ENCODE measurements at places on chromosomes 12 and 14. TPM values are rescaled to one million over a fixed set of nuclear protein-coding genes. Genes with fewer than 3 reads are reported as not detected.

Gene NACA
- total RNA-seq, result 599 TPM

Gene VRTN
- total RNA-seq, result 0.32 TPM

GRCh38 chr14:69838881-69839416 lies 40.3 kb upstream of the SMOC1 start:
- no peak for DNase-seq

DNA sequence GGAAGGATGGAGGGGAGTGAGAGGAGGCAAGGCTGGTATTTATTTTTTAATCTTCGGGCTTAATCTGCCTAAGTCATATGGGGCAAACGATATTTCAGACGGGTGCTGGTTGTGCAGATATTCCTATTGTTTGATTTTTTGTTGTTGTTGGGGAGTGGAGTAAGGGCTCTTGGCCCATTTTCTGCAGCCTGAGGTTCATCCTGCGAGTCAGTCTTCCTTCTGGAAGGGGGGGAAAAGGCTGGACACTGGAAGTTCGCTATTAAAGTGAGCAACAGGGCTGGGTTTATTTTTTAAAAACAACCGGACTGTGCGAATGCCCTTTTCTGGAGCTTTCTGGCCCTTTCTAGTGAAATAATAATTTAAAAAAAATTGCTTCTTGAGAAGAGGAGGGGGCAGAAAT lies 2.3 kb downstream of the NRXN3 start:
- no peak for DNase-seq

DNA sequence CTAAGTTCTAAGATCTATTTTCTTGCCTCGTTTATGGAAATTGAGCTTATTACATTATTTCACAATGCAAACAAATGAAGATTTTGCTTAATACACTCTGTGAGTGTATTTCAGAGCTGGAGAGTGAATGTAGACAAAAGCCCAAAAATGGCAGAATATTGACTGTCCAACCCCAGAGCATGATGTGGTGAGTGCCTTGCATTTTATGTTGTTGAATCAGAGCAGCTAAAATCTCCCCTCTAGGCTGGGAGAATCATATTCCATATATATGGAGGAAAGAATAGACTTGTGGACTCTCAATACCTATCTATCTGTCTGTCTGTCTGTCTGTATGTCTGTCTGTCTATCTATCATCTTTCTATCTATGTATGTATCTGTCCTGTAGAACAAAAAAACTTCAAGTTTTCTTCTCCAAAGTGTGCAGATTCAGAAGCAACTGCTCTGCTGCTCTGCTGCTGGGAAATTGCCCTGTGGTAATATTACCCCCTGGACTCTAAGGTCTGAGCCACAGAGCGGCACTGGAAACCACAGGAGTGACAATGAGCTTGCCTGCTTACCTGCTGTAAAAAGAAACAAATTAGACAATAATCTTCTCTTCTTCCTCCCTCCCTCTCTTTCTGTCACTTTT lies 209.4 kb upstream of the PRICKLE1 start:
- no peak for DNase-seq
